Cardiac muscle cell (in vitro differentiated cells and primary cell): ENCODE measurements at places on chromosomes 7 and 10. TPM values are rescaled to one million over a fixed set of nuclear protein-coding genes. Genes with fewer than 3 reads are reported as not detected.
A peak's percentile ranks its signal among the peaks of the same experiment; 100 is the strongest.

Gene ST8SIA6
- total RNA-seq = not detected in 2 replicates

Gene CRYGN
- total RNA-seq = 1.0 and 1.3 TPM in 2 replicates

GRCh38 chr7:95470452-95470851, 15.3 kb upstream of the ASB4 start:
- H3K27ac ChIP-seq = no peak overlapping the region
- H3K4me1 ChIP-seq = no peaks in the 10 kb centered on the region
- no peaks in the 10 kb centered on the region for H3K36me3 ChIP-seq
- DNase-seq = peak; percentile 83
- no peak overlapping the region for H3K4me3 ChIP-seq

DNA sequence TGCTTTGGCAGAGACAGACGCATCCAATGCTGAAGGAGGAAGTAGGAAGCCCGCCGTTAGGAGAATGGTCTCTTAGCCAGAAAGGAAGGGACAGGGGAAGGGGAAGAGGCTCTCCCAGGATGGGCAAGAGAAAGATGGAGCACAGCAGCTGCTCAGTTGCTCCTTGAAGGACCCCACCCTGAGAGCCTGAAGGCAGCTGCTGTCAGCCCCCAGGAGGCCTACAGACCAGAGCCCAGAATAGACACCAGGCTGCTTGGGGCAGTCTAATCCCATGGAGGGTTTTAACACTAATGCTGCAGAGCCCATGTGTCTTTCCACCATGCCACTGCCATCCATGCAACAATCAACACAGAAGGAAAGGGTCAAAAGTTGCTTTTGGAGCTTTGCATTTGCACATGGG, 3.5 kb upstream of the C7orf33 start:
- H3K4me3 ChIP-seq = no peak overlapping the region
- H3K36me3 ChIP-seq = no peaks in the 10 kb centered on the region
- no peaks in the 10 kb centered on the region for H3K27me3 ChIP-seq
- DNase-seq = no peak
- no peaks in the 10 kb centered on the region for H3K4me1 ChIP-seq
- no peak overlapping the region for H3K27ac ChIP-seq

Gene TBC1D12
- total RNA-seq = 7.7 and 8.5 TPM in 2 replicates

GRCh38 chr10:108443636-108444035, 1279.1 kb upstream of the SORCS1 start:
- H3K4me1 ChIP-seq = no peaks in the 10 kb centered on the region
- no peaks in the 10 kb centered on the region for H3K27me3 ChIP-seq
- H3K36me3 ChIP-seq = no peaks in the 10 kb centered on the region

GRCh38 chr7:2165610-2166594, 66.8 kb downstream of the MAD1L1 start:
- peak; percentile 16 for DNase-seq
- H3K27ac ChIP-seq = no peak overlapping the region
- no peaks in the 10 kb centered on the region for H3K36me3 ChIP-seq
- no peak overlapping the region for H3K4me3 ChIP-seq
- no peaks in the 10 kb centered on the region for H3K27me3 ChIP-seq
